ENCODE measurements at places on chromosomes 7 and 10.

DNA sequence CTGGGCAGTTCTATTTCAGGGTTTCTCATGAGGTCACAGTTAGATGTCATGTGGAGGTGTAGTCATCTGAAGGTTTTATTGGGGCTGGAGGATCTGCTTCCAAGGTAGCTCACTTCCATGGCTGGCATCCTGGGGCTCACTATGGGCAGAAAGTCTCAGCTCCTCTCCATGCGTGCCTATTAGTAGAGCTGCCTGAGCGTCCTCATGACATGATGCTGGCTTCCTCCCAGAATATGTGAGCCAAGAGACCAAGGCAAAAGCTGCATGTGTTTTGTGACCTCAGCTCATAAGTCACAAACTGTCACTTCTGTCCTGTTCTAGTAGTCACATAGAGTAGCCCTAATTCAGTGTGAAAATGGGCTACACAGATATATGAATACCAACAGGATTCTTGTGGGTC lies 524.4 kb downstream of the SUGCT start:
- DNase-seq, result no peak

DNA sequence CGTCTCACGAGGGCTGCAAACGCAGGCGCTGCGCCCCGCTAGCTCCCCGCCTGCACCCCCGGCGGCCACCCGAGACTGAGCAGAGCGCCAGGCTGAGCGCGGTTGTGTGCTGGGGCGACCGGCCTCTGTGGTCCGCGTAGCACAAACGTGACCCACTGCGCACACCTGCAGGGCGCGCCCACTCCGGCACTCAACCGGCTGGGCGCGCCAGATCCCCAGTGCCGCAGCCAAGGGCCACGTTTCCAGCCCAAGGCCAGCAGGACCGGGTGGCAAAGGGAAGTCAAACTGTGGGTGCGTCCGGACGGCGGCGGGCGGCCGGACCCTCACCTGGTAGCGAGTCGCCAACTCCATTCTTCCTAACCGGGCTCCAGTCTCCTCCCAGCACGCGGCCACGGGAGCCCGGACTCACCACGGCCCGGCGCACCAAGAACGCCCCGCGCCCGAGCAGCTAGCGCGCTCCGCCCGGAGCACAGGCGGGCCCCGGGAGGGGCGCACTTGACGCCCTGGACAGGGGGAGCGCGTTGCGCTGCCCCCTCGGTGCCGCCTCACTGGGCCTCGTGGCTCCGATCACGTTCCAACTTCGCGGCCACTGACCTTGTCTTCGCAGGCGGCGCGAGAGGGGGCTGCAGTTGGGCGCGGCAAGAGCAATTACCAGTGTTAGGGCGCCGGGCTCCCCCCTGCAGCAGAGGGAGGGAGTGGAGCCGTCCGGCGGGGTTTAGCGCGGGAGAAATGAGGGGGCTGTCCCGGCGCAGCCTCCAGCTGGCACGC lies at the start of gene CDCA7L:
Gene CDCA7L, minus strand, starts transcription at position 446 of the 768 bp plus-strand sequence. Its CDS starts 95 bp downstream, at position 351.
- DNase-seq, result no peak

DNA sequence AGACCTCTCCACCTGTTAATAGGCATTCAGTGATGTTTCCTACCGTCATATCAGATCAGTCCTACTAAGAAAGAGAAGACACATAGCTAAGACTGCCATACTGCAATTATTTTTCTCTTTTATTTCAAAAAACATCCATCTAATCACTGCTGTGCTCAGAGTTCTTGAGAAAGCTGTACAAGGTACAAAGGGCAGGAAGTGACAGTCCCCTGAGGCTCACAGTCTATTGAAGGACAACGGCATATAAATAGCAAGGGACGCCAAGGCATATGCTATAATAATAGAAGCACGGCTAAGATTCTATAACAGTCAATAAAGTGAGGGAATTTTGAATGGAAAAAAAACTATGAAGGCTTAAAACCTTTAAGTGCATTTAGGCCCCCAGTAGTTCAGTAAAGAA lies 415.3 kb upstream of the NRP1 start:
- DNase-seq, result no peak

DNA sequence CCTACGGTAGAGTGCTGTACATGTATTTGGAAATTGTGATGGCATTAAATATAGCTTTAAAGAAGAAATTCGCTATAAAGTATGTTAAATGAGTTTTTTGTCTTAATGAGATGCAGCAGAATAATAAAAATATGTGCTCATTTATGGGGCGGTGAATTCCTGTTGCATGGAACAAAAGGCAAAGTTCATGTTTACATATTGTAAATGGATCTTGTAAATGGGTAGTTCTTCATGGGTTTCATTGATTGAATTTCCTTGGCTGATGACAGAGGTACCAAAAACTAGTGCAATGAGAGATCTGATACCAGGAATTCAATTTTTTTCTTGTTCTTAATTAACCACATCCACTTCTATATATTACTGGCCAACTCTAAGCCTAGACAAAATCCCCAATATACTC lies 284.2 kb downstream of the SUGCT start:
- DNase-seq, result no peak

GRCh38 chr10:63901881-63902280 lies 380.7 kb downstream of the REEP3 start:
- no peak for DNase-seq

- no peak for DNase-seq
These were observed 47.0 kb upstream of the ELMO1 start for GRCh38 chr7:37495574-37496184.
